Daoy (cell line): ENCODE measurements at places on chromosomes 2 and 18. TPM values are rescaled to one million over a fixed set of nuclear protein-coding genes. Genes with fewer than 3 reads are reported as not detected.

DNA sequence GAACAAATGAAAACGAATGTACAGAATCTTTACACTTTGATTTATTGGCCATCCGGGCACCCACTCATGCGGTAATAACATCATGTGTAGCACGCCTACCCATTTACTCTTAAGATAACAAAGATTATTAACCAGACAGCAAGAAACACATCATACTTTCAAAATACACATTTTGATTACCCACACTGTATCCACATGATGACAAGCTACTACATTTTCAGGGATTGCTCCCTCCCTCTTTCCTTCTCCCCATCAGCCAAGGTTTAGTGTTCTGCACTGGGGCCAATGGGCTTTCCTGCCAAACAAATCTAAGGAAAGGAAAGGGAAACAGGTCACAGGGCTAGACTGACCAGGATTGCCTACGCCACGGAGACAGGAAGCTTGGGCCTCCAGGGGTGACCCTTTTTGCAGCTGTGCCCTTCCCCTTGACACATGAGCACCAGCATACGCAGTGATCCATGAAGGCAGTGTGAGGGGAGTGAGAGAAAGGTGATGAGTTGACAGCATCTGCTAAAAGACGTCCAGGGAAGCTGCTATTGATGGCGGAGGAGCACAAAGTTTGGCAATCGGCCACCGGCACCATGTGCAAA is 76.5 kb downstream of the ZNF521 start:
- DNase-seq, result no peak

DNA sequence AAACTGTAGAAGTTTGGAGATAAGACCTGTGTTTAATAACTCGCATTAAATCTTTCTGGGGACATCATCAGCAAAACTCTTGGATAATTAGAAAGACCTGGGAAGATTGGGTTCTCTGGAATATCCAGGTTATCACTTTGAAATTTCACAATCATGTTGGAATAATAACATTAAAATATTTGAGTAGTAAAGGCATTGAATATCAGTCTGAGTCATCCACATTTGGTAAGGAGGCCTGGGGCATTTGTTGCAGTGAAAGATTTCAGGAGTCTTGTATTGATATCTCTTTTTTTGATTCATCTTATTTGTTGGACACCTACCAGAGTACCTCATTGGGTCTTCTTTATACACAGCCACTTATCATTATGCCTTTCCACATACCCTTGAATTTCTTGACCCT is 95.9 kb downstream of the EPB41L5 start:
- peak; percentile 3 for DNase-seq

GRCh38 chr2:239751679-239752355 is 273.3 kb downstream of the NDUFA10 start:
- no peak for DNase-seq

DNA sequence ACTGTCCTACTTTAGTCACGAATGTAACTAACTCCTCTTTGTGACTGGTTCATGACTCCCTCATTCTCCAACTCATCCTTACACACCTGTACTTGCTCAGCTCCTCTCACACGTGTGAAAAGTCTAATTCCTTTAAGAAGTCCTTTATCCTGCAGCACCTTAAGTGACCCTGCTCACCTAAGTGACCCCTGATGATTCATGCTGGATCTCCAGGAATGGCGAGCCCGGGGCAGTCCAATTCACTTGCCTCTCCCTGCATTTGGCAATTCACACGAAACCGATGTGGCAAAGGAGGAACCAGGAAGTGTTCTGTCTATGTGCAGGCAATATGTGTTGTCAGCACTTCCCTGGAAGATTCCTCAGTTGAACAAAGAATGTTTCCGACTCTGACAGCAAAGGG is 189.8 kb upstream of the NABP1 start:
- DNase-seq, result no peak

GALNT5 gene
- total RNA-seq, result under 0.01 and 0.03 TPM in 2 replicates

KLHL14 gene
- total RNA-seq, result 0.34 TPM in 1 of 2 replicates, not detected in the other

CRYGD gene
- total RNA-seq, result not detected in 2 replicates

DNA sequence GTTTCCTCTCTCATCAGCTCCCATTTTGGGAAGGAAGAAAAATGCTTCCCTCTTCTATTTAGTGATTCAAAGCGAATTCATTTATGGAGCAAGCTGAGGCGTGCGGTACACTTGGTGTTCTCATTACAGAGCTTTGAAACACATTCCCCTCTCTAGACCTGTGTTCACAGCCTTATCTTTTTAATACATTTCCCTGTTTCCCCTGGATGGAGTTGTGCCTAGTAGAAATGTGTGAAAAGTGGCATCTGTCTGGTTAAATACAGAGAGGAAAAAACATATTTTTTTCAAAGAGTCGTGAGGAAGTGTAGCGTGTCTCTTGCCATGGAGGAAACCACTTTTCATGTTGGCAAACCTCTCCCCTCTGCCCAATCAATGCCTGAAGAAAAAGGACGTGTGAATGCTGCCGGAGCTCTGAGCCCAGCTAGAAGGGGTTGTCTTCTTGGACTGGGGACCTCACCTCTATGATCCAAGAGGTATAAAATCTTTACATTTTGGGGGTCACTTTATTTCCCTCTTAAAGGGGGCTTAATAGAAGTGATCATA is 52.4 kb downstream of the DPP4 start:
- no peak for DNase-seq

NDUFS1 gene
- 169 and 215 TPM in 2 replicates for total RNA-seq

DNA sequence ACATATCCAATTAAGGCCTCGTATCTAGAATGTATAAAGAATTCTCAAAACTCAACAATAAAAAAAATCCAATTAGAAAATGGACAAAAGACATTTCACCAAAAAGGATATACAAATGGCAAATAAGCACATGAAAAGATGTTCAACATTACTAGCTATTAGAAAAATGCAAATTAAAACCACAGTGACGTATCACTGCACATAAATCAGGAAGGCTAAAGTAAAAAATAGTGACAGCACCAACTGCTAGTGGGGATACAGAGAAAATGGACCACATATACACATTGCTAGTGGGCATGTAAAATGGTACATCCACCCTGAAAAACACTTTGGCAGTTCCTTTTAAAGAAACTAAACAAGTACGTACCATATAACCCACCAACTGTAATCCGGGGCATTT is 59.7 kb downstream of the SMAD4 start:
- no peak for DNase-seq

DNA sequence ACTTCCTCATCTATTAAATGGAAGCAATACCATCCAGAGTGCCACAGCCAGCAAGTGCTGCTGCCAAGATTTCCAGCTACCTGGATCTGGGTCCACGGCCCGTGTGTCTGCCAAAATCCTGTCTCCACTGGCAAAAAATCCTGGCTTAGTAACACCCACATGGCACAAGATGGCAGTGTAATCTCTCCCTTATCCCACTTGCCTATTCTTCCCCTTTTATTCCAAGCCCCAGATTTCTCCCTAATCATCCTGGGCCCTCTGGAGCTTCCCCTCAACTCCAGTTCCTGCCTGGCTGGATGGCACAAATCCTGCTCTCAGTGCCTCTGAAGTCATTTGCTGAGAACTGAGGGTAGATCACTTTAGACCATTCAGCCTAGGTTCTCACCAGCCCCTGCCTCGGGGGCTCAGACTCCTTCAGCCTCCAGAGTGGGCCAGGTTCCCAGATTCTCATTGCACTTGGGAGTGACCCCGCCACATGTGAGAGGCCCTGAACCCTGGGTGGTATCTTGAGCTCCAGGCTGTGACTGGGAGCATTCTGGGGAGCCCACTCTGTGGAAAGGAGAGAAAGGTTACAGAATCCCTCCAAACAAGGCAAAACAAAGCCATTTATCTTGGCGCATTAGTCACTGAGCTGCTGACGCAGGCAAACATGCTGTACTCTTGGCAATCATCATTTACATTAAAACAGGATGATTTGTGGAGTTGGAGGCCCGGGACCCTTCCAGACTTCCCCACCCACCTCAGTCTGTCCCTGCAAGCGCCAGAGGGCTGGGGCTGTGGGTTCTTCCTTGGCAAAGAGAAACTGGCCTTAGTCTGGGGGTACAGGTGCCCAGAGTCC is 325.8 kb downstream of the DYSF start:
- no peak for DNase-seq

HOXD11 gene
- total RNA-seq, result 13.4 and 14.0 TPM in 2 replicates

GRCh38 chr18:13649397-13650390 is 76.7 kb downstream of the FAM210A start:
- DNase-seq, result no peak

DNA sequence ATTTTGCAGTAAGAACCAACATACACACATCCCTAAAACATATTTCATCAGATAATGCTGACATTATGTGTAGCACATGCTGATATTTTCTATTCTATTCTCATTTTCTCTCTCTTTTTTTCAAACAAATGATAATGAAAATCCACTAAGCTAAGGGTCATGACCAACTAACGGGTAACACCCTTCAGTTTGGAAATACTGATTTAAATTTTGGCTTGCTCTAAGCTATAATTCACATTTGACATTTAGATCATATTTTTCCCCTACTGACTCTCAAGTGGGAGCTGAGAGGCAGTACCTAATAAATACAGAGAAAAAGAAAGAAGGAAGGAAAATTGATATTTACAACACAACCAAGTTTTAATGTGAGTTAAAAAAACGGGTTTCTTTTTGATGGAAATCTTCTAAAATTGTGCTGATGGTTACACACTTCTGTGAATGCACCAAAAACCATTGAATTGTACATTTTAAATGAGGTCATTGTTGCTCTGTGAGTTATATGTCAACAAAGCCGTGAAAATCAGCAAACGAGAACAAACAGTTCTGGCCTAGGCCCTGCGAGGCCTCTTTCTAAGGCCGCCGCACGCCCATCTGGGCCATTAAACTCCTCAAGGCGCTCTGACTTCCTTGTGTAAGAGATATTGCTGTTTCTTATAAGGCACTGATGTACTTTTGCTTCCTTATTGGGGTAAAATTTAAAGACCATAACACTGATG is 124.2 kb downstream of the GALR1 start:
- no peak for DNase-seq

GRCh38 chr2:71078624-71079023 is 10.2 kb downstream of the NAGK start:
- no peak for DNase-seq

- DNase-seq, result no peak
Observed at GRCh38 chr2:17765398-17765797, 11.5 kb downstream of the GEN1 start.

SP140 gene
- total RNA-seq, result 0.11 TPM in 1 of 2 replicates, not detected in the other

- DNase-seq, result no peak
Observed at GRCh38 chr2:171154348-171154747, 6.3 kb downstream of the TLK1 start.

DNA sequence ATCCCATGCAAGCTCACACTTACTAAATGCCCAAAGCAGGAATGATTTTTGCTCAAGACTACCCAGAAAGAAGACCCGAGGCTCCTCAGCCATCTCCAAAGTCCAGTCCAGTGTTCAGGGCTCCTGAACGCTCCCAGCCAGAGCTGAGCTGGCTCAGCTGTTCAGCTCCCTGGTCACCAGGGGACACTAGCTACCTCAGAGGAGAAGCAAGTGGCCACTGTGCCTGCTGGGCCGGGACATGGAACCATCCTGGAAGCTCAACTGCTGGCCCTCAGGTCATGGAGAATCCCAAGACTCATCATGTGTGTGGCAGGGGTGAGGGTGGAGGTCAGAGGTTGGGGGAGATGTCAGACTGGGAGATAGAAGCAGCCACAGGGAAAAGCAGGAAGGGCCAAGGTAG is 89.0 kb downstream of the GALNT14 start:
- no peak for DNase-seq

- no peak for DNase-seq
Observed at GRCh38 chr2:8636041-8636491, 45.8 kb upstream of the ID2 start.

DNA sequence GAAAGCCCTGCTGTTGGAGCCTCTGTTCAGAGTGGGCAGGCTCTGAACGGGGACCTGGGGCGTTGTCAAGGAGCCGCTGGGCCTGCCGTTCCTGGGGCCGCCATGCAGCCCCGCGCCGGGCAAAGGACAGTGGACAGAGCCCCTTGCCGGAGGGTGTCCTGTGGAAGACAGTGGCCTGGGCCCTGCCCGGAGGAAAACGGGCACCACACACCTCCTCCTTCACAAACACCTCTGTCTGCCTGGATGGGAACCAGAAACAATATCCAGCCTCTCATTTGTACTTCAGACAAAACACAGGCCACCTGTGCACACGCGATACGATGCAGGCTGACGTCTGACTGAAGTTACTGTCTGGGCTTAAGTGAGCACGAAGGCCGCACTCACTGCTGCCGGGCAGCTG is 233.7 kb downstream of the TWIST2 start:
- DNase-seq, result no peak

- no peak for DNase-seq
Observed at GRCh38 chr2:137208431-137208891, 443.1 kb downstream of the THSD7B start.

HOXD8 gene
- total RNA-seq, result 9.7 and 9.9 TPM in 2 replicates

- DNase-seq, result peak; percentile 90
Observed at GRCh38 chr2:37688771-37689468, 17.5 kb upstream of the CDC42EP3 start.

CFLAR gene
- total RNA-seq, result 25.1 and 26.3 TPM in 2 replicates

- no peak for DNase-seq
Observed at GRCh38 chr2:37682473-37682872, 11.0 kb upstream of the CDC42EP3 start.

- DNase-seq, result no peak
Observed at GRCh38 chr18:60812921-60813320, 440.3 kb upstream of the MC4R start.

EVX2 gene
- total RNA-seq, result not detected in 2 replicates

DNA sequence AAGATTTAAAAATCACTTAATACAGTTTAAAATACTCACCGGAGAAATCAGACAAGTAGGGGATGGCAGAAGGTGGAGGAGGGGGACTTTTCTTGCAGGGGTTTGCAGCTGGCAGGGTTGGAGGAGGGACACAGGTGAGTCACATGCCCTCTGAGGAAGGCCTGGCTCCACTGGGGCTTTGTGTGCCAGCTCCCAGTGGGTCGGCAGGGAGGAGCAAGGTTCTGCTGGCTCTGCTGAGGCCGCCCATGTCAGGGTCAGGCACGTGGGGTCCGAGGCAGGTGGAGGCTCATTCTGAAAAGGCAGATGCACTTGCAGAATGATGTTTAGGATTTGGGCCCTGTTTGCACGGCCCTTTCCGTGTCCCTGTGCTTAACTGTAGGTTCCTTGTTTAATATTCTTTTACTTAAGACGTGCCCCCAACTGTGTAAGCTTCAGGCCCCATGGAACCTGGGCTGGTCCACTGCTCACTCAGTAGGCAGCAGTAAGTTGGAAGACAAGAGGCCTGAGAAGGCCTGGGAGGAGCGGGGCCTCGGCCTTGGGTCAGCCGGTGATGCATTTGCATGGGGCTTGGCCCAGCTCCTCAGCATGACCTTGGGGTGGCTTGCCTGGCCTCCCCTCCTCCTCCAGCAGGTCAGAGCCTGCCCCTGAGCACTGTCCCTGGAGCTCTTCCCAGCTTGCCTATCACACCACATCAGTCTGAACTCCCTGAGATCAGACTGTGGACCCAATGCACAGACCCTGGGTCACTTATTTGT is 141.0 kb downstream of the GLI2 start:
- DNase-seq, result no peak

GRCh38 chr18:80194874-80195570 is 52.3 kb downstream of the PARD6G start:
- no peak for DNase-seq

CD8B gene
- not detected in 2 replicates for total RNA-seq

DNA sequence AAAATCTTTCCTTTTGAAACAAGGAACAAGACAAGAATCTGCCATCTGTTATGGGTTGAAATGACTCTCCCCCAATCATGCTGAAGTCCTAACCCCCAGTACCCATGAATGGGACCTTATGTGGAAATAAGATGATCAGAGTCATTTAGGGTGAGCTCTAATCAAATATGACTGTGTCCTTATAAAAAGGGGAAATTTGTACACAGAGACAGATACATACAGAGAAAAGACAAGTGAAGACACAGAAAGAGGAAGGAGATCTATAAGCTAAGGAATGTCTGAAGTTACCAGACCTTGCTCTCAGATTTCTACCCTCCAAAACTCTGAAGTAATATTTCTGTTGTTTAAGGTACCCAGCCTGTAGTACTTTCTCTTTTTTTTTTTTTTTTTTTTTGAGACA is 15.7 kb downstream of the TGFBRAP1 start:
- DNase-seq, result no peak

ALPP gene
- 0.03 TPM in 1 of 2 replicates, not detected in the other for total RNA-seq
